ENCODE measurements at places on chromosomes 7 and 10. TPM values are rescaled to one million over a fixed set of nuclear protein-coding genes. Genes with fewer than 3 reads are reported as not detected.

GRCh38 chr7:4792537-4793126 is 17.2 kb downstream of the AP5Z1 start:
- no peak for DNase-seq

GRCh38 chr10:54826994-54827560 is 26.0 kb upstream of the PCDH15 start:
- no peak for DNase-seq

DNA sequence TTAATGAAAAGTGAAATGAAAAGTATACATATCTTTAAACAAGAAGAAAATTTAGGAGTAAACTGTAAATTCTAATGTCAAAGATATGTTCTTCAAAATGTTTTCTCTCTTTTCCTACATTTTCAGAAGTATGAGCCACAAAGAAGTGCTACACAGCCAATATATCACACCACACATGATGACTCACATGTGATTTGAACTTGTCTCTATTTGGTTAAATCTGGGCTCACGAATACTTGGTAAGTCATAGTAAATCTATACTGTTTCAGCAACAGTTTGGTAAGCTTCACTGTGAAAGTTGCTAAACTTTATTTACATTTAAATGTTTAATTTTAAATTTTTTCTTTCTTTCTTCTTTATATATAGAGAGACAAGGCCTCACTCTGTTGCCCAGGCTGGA is 380.6 kb upstream of the IGFBP3 start:
- DNase-seq: no peak

DNA sequence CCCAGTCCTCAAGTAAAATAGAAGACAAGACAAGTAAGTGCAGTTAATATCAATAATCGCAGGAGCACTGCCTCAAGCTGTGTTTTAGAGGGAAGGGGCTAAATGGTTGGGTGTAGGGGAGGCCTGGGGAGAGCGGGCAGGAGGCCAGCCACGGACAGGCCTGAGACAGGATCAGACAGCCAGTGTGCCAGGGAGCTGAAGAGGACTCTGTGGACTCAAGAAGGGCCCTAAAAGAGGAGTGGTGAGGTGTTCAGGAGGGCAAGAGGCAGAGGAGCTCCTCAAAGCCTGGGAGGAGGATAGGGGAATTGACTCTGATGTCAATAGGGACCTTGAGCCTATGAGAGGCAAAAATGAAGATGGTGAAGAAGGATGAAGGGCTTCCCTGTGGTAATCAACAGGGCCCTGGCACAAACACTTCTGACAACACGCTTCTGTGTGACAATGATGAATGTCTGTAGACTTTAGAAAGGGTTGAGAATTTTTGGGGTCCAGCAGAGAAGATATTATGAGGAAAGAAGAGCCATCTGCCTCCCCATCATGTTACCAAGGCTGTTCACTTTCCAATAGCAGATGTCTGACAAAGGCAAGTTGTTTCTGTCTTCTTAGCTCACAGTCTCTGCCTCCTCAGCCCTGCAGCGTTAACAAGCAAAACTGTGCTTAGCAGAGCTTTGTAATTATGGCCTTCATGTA is 2.4 kb upstream of the PTPRE start:
- no peak for DNase-seq

DNA sequence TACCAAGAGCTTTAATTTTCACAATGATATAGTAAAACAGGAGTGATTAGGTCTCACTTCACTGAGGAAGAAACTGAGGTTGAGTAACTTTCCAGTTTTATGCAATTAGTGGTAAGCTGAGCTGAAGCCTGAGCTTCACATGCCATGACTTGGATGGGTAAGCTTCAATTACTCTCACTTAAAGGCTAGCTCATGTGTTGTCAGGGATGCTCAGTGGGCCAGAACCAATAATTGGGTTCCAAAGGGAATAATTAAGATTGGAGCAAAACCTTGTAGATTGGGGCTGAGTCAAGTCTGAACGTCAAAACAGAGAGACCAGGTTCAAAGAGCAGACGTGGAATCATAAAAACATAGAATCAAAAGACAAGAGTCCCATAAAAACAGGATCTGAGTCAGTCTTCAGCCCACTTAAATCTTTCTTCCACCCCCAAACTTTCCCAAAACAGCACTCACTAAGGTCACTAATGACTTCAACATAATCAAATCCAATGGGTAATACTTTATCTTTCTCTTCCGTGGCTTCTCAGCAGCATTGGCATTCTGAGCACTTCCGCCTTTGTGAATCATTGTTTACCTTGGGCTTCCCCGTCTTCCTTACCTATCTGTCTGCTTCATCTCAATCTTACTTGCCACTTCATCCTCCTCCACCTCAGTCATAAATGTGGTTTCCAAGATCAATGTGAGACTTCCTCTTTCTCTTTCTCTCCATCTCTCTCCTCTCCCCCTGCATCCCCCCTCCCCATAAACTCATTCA is 23.0 kb upstream of the EGFR start:
- no peak for DNase-seq

DNA sequence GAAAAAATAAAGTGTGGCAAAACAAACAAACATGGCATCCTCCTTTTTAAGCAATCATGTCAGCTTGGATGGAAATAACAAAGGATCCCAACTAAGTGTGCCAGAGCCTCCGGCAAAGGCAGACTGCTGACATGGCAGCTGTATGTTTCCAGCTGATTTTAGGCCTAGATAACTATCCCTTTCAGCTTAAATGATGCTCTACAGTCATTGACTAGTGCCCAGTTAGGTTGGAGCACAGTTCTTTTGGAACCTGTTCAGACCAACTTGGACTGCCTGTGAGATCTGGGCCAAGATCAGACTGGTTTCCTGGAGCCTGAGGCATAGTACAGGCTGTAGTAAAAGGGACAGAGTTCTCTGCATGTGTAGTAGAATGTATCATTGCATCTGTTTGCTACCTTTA is 128.7 kb downstream of the DYNC1I1 start:
- DNase-seq: no peak

- no peak for DNase-seq
These were observed 83.3 kb downstream of the FAM107B start for GRCh38 chr10:14691359-14691758.

- DNase-seq: no peak
These were observed 120.3 kb upstream of the GLCCI1 start for GRCh38 chr7:7848246-7848645.

GRCh38 chr7:33463131-33463530 is 333.8 kb downstream of the BBS9 start:
- no peak for DNase-seq

GRCh38 chr7:38070718-38071117 is 107.3 kb upstream of the STARD3NL start:
- DNase-seq: no peak

DNA sequence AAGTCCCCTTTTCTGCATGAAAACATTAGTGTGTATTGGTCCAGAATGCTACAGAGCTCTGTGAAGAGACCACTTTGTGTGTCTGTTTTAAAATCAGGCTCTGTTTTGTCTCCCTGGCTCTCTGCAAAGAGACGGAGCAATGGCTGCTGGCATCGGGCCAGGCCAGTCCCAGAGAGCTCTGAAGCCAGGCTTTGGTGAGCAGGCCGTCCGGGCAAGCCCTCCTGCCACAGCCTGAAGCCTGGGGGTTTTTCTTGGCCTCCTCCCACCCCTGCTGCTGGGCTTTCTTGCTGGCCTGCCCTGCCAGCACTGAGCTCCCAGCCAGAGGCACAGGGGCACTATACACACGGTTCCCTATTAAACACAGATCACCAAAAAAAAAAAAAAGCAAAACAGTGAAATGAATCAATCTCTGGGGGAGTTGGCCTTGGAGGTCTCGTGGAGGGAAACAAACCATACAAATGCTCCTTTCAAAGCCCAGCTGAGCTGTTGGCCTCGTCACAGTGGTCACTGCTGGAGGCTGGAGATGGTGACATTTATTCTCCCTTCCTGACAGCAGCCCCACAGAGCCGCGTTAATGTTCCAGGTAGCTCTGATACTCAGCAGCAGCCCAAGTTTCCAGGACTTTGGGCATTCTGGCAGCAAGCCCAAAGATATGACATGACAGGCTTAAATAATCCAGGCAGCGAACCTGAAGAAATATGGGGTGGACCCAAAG is 237.2 kb downstream of the TCF7L2 start:
- DNase-seq: no peak

GRCh38 chr7:121376979-121377378 is 19.1 kb downstream of the FAM3C start:
- no peak for DNase-seq

DNA sequence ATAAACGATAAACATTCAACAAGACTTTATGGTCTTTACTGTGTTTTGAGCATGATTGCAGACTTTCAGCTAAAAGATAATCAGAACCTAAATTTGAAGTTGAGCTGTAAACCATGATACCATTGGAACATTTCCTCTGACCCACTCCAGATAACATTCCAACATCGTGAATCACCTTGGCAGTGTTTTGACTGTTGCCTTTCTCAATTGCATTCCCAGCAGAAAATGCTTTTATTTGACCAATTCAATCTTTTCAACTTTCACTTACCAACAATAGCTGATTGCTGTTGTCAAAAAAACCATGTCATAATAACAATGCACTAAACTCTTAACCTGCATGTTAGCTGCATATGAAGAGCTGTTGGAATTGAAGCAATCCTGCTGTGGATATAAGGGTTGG is 165.5 kb downstream of the MDFIC start:
- DNase-seq: no peak

- DNase-seq: no peak
These were observed 66.0 kb upstream of the FHIP2A start for GRCh38 chr10:114755537-114755936.

- DNase-seq: no peak
These were observed 123.0 kb upstream of the SFMBT2 start for GRCh38 chr10:7533657-7534479.

Gene UFSP1
- total RNA-seq: 1.6 TPM

Gene VTI1A
- 65.0 TPM for total RNA-seq

Gene RSBN1L
- total RNA-seq: 19.6 TPM
